ENCODE measurements at places on chromosomes 1 and 21. TPM values are rescaled to one million over a fixed set of nuclear protein-coding genes. Genes with fewer than 3 reads are reported as not detected.

Gene COL24A1
- 0.87 TPM for total RNA-seq

Gene OR2M5
- total RNA-seq = not detected

Gene TTC22
- under 0.01 TPM for total RNA-seq

Gene CFHR1
- not detected for total RNA-seq

Gene ITLN2
- total RNA-seq = not detected

Gene GJB3
- total RNA-seq = not detected

Gene TCHH
- not detected for total RNA-seq

Gene GNB1
- total RNA-seq = 86.8 TPM

Gene CFHR5
- not detected for total RNA-seq

Gene VHLL
- not detected for total RNA-seq

Gene DMBX1
- not detected for total RNA-seq

Gene GRHL3
- total RNA-seq = not detected

Gene OR2M3
- not detected for total RNA-seq

Gene PIP5K1A
- 70.8 TPM for total RNA-seq

Gene BNIPL
- total RNA-seq = under 0.01 TPM

Gene SH2D2A
- not detected for total RNA-seq

Gene PHTF1
- 31.4 TPM for total RNA-seq

Gene FAM229A
- 2.3 TPM for total RNA-seq

Gene LCE2B
- total RNA-seq = not detected

Gene DISP3
- not detected for total RNA-seq

Gene RSPH1
- total RNA-seq = 0.17 TPM

Gene TMEM61
- not detected for total RNA-seq

Gene AMPD1
- not detected for total RNA-seq

Gene EFHD2
- total RNA-seq = 48.8 TPM

Gene LAD1
- not detected for total RNA-seq

Measured in smooth muscle cell of trachea (primary cell).